ENCODE measurements at places on chromosomes 4 and X. TPM values are rescaled to one million over a fixed set of nuclear protein-coding genes. Genes with fewer than 3 reads are reported as not detected.

GRCh38 chrX:71366674-71367256 is 608 bp downstream of the TAF1 start:
- no peak for DNase-seq

DNA sequence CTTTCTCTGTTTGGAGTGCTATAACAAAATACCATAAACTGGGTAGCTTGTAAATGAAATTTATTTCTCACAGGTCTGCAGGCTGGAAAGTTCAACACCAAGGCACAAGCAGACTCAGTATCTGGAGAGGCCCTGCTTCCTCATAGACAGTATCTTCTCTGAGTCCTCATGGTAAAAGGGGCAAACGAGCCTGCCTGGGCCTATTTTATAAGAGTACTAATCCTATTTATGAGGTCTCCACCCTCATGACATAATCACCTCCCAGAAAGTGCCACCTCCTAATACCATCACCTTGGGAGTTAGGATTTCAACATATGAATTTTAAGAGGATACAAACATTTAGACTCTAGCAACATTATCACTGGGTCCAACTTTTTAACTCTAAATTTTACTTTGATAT is 200.3 kb downstream of the STPG2 start:
- no peak for DNase-seq

GRCh38 chr4:113951263-113951662 is 28.2 kb downstream of the ARSJ start:
- no peak for DNase-seq

DNA sequence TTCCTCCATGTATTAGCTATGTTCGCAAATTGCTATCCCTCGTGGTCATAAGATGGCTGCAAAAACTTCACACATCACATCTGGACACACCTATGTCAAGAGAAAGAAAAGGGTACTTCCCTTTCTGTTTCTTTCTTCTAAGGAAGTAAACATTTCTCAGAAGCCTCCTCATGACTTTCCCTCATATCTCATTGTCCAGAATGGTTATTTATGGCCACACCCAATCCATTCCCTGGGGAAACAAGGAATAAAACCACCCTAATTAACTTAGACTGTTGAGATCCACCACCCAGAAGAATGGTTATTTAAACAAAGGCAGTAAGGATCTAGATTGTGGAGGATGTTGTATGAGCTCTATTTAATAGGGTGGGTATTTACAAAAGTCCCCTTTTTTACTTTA is 160.8 kb upstream of the LNX1 start:
- DNase-seq = no peak

- peak; percentile 20 for DNase-seq
These were observed 212.6 kb upstream of the JADE1 start for GRCh38 chr4:128596853-128597252.

DNA sequence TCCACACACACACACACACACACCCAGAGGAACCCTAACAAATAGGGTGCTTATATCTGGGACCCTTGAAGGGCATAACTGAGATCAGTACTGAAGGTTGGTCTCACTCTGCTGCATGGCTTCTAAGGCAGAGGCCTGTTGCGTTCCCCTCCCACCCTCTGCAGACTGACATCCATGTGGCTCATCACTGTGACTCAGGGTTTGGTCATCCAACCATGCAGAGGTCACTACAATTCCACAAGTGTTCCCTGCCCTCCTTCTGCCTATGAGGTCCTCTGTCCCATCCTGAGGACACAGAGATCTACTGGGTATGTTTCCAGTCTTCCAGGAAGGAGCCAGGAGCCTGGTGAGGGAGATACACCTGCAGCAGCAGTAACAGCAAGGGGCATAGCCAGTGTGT is 55.8 kb downstream of the XAGE2 start:
- no peak for DNase-seq

GRCh38 chrX:125293850-125294780 is 25.6 kb upstream of the TEX13C start:
- DNase-seq = no peak

DNA sequence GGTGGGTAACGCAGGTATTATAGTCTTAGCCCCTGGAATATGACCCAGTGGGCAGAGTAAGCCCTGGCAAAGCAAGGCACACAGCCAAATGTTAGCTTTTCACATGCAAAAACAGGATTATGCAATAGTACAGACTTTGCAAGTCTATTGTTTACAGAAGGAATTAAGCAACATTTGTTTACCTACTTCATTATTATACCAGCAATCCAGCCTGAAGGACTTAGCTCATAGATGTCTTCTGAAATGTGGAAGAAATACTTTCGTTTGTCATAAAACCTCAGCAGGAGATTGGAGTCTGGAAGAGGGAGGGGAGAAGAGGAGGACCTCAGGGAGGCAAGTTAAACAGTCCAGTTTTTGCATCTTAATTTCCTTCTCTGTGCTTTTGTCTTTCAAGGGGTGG is 226.7 kb upstream of the CENPE start:
- DNase-seq = peak; percentile 71

GRCh38 chr4:26145212-26145611 is 175.6 kb upstream of the RBPJ start:
- DNase-seq = peak; percentile 47

DNA sequence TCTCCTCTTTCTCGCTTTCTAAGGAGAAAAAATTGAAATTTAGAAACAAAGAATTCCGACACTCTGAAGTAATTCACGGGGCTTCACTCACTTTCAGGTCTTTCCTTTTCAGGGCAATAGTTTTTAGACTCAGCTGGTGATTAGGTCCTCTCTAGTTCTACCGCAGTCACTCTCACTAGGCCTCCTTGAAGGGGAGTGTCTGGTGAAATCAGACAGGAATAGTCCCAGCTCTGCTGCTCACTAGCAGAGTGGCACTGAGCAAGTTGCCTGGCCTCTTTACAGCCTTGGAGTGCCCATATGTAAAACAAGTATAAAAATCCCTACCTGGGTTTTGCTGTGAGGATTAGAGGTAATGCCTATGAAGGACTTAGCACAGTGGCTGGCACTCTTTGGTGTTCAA is 64.1 kb downstream of the NEUROG2 start:
- no peak for DNase-seq

DNA sequence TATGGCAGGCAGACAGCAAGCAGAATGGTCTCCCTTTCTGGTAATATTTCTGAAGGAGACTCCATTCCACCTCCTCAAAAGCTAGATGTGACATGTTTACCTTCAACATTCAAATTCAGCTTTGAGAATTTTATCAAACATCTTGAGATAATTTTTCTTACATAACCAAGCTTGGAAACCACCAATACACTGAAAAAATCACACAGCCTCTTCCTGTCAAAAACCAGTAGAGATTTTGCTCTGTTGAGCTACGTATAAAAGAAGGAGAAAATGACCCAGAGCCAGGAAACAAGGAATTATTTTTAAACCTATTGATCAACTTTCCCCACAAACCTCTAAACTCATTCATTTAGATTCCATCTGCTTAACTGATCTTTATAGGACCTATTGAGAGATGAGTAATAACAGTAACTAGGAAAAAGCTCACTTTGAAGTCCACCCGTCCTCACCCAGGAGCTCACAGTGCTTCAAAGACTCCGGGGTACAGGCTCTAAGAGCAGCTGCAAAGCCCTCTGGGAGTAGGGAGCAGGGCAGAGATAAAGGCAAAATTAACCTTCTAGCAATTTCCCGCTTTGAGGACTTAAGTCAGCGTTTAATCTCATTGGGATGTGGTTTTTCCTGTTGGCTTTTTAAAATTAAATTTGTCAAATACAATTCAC is 318.2 kb upstream of the RASGEF1B start:
- no peak for DNase-seq

DNA sequence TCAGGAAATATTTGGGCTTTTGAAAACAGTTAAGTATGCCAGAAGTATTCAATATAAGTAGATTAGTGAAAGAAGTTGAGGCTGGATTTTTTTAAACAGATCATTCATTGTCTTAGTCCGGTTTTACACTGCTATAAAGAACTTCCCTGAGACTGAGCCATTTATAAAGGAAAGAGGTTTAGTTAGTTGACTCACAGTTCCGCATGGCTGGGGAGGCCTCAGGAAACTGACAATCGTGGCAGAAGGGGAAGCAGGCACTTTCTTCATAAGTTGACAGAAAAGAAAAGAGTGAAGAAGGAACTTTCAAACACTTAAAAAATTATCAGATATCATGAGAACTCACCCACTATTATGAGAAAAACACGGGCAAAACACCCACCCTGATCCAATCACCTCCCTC is 31.1 kb upstream of the CYLC1 start:
- no peak for DNase-seq

DNA sequence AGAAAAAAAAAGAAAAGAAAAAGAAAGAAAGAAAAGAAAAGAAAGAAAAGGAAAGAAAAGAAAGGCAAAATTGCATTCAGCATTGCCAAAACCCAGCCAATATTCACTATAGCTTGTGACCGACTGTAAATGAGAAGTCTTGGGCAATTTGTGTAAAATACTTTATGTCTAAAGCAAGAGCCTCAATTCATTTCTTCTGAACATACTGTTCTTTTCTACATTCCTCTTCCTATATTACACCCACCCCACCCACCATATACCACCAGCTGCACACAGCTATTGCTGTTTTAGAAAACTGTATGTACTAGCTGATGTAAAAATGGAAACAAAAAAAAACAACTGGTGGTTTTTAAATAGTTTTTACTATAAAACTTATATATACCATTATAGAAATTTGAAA is 156.9 kb upstream of the TTC29 start:
- no peak for DNase-seq

DNA sequence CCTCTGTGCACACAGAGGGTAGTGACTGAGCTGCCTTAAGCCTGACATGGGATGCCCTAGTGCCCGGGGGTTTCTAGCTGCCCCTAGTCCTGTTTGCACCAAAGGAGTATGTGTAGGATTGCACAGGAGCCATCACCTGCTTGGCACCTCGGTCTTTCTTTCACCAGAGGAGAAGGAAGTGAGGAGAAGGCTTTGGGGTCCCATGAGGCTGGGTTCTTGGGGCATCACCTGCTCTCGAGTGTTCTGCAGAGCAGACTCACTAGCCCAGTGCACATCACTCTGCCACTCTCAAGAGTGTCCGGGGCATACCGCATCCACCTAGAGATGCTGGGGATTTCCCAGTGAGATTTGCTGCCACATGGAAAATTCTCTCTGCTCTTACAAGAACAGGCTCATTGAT is 40.5 kb upstream of the GPR78 start:
- DNase-seq = no peak

DNA sequence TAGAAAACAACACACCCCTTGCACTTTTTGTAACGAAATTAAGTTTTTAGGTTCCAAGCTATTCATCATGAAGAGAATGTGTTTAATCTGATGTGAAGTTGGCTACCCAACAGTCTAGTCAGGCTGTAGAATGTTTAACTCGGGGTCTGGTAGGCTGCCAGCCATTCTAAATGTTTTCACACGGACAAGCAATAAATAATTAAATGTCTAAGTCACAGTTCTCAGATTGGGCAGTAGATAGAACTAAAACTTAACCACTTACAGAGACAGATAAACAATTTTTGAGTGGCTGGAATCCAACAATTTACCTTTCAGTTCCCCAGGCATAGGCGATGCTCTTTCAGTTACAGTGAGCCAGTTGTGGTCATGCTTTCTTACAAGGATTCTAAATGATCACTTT is 66.5 kb downstream of the CHIC2 start:
- DNase-seq = no peak

- no peak for DNase-seq
These were observed 101.2 kb downstream of the CBR4 start for GRCh38 chr4:168908851-168909273.

GRCh38 chr4:152399246-152399645 is 136.6 kb downstream of the FBXW7 start:
- DNase-seq = no peak

DNA sequence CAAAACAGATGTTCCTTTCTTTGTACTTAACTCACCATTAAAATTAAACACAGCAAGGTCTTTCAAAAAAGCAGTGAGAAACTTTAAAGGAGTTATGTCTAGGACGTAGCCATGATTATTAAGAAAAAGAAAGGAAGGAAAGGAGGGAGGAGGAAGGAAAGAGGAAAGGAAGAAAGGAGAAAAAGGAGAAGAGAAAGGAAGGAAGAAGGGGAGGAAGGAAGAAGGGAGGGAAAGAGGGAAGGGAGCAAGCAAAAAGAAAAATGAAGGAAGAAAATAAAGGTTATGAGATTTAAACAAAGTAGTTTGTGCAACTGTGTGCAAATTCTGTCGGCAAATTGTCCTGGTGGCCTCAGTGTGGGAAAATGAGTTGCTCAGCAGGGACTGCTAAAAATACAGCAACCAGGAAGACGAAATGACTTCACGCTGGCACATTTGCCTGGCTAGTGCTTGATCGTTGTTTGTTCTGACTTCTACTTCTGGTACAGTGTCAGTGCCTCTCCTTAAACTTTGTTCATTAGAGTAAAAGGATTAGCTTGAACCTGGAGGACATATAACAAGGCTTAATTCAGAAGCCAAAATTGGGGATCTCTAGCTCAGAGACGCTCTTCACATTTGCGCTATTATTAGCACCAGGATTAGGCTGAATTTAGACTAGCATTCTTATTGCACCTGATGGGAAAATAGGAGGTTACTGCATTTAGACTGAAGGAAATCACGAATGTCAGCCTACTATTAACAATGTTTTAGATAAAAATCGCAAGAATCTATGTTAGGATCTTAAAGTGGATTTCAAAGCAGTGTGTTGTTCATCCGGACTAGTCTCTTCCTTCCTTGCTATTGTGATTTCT is 81.2 kb downstream of the DCK start:
- no peak for DNase-seq

DNA sequence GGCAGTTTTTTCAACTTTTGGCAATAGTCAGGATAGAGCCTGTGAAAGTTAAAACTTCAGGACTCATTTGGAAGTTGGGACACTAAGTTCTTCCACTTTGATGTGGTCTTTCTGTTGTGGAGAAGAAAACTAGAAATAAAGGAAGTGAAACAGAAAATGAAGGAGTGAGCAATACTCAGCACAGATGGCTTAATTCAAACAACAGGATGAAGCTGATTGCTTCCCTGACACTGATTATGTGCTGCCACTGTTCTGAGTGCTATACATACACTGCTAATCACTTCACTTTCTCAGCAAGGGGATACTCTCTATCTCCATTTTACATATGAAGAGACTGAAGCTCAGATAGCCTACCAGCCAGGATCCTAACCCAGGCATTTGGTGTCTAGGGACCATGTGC is 235.1 kb upstream of the CPEB2 start:
- DNase-seq = no peak

GRCh38 chr4:1412376-1413203 is 6.3 kb upstream of the NKX1-1 start:
- DNase-seq = no peak

GRCh38 chr4:122508083-122508482 is 51.6 kb upstream of the IL2 start:
- DNase-seq = no peak

- peak; percentile 12 for DNase-seq
These were observed 13.4 kb downstream of the TRPC3 start for GRCh38 chr4:121938282-121939092.

PNMA3 gene
- total RNA-seq = not detected

ASMTL gene
- 6.3 TPM for total RNA-seq

TBX22 gene
- total RNA-seq = not detected

SUV39H1 gene
- total RNA-seq = 9.9 TPM

GPC3 gene
- total RNA-seq = 805 TPM

ADAMTS3 gene
- total RNA-seq = not detected

P2RY8 gene
- total RNA-seq = 0.66 TPM

COX7B2 gene
- not detected for total RNA-seq

EFNB1 gene
- 4.1 TPM for total RNA-seq

SPP1 gene
- 788 TPM for total RNA-seq
